ENCODE measurements at places on chromosomes 2 and 18.

GRCh38 chr2:2762913-2763312 lies 431.8 kb upstream of the MYT1L start:
- no peak for DNase-seq

DNA sequence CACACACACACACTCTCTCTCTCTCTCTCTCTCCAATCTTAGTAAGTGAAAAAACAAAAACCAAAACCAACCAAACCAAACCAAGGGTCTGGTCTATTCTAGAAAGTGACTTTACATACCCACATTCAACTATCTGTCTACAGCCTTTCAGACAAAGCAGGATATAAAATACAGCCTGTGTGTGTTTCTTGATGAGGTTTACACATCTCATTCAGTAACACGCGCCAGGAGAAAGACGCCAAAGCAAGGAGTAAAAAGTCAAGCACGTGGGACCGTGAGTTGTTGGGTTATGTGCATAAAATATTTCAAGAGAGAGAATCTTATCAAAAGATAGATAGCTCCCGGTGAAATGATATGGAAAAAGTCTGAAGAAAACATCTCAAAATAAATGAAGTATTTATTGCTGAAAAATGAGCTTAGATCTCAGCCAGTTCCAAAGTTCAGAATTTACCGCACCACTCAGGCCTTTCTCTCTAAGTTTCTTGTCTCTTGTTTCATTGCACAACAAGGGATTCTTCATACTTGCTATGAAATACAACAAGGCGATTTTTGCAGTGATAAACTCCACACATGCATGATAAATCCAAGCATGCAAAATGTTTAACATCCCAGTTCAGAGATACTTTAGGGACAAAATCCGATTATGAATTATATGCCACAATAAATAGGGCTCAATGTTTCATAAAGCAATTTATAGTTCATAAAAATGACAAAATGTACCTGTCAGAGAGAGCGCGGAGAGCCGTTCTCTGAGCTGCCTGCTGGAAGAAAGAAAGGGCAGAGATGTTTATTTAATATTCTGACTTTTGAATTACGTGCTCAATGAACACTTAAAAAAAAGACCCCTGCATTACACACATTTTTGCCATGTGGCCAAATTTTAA lies 159.3 kb upstream of the REV1 start:
- no peak for DNase-seq

- no peak for DNase-seq
Observed at GRCh38 chr2:239763433-239764097, 261.6 kb downstream of the NDUFA10 start.

GRCh38 chr2:42183775-42184174 lies 14.6 kb downstream of the EML4 start:
- no peak for DNase-seq

DNA sequence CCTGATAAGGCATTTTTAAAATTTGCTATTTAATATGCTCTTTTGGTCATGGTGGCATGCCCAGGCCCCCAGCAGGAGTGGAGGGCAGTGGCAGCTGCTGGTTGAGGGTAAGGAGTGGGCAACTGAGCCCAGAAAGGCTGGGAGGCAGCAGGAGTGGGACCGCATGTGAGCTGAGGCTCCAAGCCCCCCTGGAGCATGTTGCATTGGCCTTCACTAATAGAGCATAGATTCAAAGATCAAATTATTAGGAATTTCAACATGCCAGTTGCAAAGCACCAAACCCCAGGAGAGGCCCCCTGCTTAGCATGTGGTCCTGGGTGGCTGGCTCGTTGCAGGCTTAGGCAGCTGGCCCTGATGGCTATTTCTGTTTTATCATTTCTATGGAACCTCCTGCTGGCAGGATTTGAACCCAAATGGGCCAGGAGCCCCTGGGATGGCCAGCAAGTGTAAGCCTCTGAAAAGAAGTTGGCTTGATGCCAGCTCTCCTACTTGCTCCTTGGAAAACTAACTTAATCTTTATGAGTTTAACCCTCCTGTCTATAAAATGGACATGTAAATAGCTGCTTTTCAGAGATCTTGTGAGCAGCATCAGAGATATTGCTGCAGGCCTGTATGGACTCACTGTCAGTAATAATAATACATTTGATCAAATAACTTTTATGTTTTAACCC lies 42.1 kb upstream of the TMEM131 start:
- DNase-seq: no peak

- DNase-seq: no peak
Observed at GRCh38 chr2:7726989-7727388, 809.8 kb downstream of the RNF144A start.

- no peak for DNase-seq
Observed at GRCh38 chr2:202290316-202290715, 24.8 kb downstream of the NOP58 start.

DNA sequence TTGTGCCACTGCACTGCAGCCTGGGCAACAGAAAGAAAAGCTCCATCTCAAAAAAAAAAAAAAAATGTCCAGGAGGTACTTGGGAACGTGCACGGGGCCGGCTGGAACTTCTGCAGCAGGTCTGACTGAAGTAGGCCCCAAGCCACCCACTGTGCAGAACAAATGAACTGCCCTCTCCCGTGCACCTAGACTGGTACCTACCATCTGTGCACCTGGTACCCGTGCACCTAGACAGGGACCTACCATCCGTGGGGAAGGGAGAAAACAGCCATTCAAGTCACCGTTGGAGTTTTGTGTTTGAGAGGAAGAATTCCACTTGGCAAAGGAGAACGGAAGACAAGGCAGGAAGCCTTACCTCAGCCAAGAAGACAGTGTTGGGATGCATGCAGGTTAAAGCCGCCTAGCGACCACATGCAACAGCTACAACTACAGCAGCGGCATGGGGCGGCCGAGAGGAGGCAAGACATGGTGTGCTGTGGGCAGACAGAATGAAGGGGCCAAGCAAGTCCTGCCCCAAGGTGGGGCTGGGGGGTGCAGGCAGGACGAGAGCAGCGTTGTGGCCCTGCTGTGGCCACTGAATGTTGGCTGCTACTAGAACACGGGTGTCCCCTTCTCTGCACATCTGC lies 16.1 kb downstream of the ST3GAL5 start:
- DNase-seq: no peak

DNA sequence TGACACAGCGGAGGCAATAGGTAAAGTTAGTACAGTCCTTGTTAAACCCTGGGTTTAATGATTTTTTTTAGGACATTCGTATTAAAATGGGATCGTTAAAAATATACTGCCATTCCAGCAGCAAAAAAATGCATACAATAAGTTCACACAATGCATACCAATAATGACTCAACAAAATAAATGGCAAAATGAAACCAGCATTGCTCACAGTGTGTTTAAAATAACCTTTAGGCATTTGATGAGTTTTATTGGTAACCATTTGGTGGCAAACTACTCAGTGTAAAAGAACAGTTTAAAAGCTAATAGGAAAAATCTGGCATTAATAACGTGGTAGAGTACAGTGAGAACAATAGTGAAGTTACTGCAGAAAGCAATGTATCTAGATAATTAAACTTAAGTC lies 539.0 kb upstream of the PIK3C3 start:
- DNase-seq: no peak

Data from SHP77 treated with DMSO at 0.1 percent for 48 hours (cell line).